ENCODE measurements at places on chromosomes 1 and 21.

GRCh38 chr1:17671314-17671705 is 83.8 kb upstream of the ACTL8 start:
- DNase-seq = no peak

DNA sequence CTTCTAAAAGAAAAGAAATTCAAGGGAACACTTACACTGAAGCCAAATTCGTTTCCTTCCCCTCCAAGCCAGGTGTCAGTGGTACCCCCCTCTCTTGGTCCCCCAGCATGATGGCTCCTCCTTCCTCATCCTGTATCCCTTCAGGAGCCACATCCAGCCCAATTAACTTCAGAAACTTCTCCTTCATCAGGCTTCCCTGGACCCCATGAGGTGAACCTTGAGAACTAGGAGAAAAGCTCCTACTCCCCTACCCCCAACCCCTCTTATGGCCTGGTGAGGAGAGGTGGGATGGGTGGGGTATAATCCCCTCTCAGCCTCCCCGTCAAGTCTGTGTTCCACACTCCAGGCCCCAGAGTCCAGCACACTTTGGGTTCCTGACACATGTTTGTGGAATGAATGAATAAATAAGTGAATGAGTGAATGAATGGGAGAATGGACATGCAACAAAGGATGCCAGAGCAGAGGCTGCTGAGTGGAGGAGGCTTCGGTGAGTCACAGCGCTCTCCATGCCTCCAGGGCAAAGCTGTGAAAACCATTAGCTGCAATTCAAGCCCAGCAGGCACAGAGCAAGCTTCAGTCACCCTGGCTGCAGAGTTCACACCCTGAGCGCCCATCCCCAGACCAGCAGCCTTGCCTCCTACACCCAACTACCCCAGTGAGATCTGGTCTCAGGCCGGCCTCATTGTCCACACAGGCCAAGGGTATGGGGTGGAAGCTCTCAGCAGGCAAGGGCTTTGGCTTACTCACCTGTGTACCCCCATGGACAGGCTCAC is 43.8 kb downstream of the BATF3 start:
- DNase-seq = no peak

DNA sequence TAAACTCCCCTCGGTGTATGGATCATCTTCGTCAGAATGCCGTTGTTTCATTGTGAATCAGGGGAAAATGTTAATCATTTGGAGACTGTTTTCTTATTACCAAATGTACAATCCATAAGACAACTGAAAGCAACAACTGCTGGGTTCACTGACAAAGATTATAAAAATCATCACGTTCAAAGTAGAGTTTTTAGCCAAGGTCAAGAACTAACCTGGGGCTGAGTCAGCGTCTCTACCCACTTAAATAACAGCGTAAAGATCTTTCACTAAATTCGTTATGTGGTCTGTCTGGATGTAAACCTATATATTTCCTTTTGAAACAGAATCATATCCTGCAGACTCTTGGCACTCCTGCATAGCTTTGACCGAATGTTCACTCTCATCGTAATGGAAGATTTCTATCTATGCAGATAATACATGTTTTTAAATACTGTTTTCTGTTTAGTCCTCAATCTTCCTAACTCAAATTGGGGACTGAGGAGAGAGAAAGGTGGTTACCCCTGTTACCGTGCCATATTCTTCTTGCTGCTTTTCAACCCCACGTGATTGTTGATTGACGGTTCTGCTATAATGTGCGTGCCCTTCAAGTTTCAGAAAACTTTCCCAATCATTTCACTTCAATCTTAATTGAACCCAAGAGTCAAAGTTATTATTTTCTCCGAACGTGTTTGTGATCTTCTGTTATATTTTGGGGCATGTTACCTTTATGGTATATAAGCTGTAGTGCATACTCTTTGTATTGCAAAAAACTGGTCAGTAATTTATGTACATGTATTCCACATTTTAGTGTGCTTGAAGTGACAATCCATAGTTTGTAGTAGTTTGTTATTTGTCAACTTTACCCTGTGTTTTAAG is 15.6 kb upstream of the NCMAP start:
- DNase-seq = no peak

GRCh38 chr1:162222014-162222413 is 152.5 kb downstream of the NOS1AP start:
- no peak for DNase-seq

DNA sequence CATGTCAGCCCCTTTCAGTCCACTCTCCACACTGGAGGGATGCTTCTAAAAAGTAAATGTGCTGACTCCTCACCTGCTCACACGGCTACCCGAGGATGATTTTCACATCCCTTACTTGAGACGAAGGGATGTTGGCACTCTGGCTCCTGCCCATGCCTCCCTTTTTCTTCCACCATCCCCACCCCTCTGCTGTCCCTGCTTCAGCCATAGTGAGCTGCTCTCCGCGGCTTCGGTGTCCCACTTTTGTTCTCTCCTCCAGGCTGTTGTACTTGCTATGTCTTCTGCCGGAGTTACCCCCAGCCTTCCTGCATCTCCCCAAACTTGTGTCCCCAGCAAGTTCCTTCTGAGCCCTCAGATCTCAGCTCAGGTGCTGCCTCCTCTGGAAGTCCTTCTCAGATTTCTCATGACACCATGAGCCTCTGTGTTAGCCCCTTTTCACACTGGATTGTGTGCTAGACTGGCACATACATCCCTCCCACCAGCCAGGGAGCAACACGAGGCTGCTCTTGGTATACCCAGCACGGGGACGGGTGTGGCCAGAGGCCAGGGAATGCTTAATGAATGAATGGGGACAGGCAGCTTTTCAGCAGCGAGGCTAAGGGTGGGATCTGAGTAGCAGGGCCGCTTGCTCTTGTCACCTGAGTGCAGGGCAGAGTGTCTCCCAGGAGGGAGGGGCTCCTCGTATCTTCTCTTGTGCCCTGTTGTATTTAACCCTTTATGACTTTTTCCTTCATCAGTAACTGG is 1.3 kb downstream of the ACOT11 start:
- no peak for DNase-seq

- DNase-seq = no peak
Observed at GRCh38 chr21:41559658-41560631, 52.0 kb upstream of the TMPRSS2 start.

DNA sequence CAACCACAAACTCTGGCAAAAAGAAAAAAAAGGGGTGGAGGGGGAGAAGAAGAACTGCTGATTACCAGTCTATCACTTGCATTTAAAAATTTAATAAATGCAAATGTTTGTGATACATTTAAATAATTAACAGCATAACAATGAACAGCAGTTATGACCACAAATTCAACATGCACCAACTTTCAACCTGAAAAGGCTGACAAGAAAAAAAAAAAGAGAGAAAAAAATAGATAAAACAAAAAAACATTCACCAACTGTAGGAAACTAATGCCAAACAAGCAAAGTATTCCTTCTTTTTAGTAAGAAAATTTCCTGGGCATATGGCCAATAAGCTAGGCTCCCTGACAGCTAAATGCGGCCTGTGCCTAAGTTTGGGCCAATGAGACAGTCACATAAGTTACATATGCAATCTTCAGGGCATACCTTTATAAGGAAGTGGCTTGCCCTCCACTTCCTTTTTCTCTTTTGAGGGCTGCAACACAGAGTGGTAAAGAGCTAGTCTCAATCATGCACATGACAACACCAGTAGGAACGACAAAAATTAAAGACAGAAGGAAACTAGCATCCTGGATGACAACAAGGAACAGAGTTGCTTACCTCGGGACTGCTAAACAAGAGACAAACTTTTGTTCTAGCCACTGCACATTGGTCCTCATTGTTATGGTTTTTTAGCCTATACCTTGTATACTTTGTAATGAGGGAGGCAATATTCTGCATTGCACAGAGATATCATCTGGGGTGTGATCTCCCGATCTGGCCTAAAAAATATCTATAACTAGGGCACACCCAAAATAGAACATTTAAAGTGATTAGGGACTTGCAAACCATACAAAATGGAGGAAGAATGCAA is 24.2 kb upstream of the PHTF1 start:
- no peak for DNase-seq

DNA sequence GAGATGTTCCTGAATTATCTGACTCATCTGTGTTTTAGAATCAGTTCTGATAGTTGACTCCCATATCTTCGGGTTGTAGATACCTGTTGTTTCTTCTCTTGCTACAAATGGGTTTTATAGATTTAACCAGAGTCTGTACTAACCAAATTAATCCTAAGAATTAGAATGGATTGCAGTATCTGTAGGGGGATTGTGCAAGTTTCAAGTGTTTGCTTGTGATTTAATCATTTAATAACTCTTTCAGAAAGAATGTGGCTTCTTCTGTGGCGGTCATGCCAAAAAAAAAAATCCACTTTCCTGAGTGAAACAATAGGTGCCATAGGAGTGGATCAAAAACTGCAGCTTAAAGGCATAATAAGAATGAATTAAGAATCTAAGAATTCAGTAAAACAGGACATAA is 9.4 kb downstream of the IPO9 start:
- no peak for DNase-seq

- no peak for DNase-seq
Observed at GRCh38 chr1:240663169-240663879, 51.4 kb upstream of the GREM2 start.

DNA sequence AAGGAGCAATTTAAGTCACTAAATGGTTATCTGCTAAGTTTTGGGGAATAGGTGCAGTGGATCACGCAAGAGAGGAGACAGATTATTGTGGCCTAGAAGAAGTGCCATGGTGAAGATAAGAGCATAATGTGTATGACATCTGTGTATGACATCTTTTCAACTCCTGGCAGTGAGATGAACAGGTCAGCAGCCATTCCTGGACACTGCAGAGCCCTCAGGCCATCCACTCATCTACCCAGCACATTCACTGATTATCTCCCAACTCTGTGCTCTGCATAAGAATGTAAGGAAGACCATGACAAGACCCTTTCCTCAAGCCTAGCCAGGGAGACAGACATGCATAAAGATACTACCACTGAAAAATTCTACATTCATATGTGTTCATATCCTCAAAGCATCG is 73.7 kb downstream of the DDR2 start:
- DNase-seq = no peak

DNA sequence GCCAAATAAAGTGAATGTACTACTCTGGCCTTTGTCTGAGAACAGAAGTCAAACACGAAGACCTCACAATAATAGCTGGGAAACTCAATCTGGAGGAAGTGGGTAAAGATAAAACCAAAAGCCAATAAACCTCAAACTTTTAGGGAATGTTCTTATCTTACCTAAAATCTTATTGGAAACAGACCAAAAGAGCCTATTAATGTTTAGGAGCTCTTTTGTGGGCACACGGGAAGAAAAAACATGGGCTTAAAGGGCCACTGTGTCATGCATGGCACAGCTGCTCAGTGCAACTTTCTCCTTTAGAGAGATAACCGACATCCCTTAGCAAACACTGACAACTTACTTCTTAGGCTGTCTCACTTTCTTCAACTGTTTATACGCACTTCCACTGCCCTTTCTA is 16.1 kb downstream of the EIF2B3 start:
- DNase-seq = no peak

All from stimulated activated CD4-positive, alpha-beta T cell treated with anti-CD3 and anti-CD28 coated beads, Interleukin-1b, Interleukin-23, amount 100 ng/mL, for 1 hour (primary cell).